ENCODE measurements at places on chromosomes 3 and 15.

- H3K36me3 ChIP-seq, result no peaks in the 10 kb centered on the region
- H3K27me3 ChIP-seq, result no peaks in the 10 kb centered on the region
- no peak overlapping the region for H3K4me3 ChIP-seq
- no peak overlapping the region for H3K27ac ChIP-seq
- DNase-seq, result no peak
Observed at GRCh38 chr15:94327356-94327936, 96.1 kb downstream of the MCTP2 start.

DNA sequence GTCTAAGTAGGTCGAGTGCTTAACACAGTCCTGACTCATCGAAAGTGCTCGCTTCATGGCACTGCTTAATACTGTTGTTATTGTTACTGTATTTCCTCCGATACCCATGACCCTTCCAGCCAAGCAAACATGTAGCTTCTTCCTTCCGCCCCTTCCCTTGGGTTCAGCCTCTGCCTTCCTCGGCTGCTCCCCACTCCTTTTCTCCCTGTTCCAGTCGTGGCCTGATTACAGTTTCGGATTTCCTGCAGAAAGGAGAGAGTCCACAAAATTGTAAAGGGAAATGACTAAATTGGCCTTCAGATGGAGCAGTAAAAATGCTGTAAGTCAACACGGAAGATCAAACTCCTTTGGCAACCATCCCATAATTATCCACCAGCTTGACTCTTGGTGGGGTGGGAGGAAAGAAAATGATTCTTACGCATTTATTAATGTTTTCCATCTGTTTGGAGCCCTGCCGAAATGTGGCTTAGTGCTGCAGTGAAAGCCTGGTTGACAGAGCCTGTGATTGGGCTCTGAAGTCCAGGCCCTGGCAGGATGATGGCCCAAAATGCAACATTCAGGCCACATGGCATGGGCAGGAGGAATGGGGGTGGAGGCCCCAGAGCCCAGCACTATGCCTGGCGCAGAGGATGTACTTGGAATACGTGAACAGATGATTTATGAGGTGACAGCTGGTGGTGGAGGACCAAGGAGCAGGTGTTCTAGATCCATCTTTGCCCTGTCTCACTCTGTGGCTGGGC, 37.6 kb downstream of the FAM3D start:
- no peaks in the 10 kb centered on the region for H3K36me3 ChIP-seq
- no peak for DNase-seq
- peaks cover 8% of the 10 kb centered on the region for H3K4me1 ChIP-seq
- no peaks in the 10 kb centered on the region for H3K27me3 ChIP-seq
- H3K4me3 ChIP-seq, result no peak overlapping the region
- no peak overlapping the region for H3K27ac ChIP-seq

DNA sequence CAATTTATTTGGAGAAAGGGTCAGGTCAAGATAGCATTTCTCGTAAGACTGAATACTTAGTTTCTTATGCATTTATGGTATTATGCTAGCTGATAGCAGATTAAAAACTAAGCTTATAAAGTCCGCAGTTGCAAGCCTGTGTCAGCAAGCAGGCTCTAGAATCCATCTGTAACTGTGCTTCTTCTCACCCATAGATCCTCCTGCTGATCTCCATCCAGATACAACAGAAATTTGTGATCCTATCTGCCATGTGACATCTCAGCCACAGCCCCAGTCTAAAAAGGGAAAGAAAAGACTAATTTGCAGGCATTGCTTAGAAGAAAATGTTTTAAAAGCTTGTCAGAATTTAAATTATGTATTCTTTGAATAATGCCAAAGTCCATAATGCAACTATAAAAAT, 265.4 kb upstream of the CCDC54 start:
- no peaks in the 10 kb centered on the region for H3K4me1 ChIP-seq
- no peak for DNase-seq
- H3K4me3 ChIP-seq, result no peak overlapping the region
- H3K36me3 ChIP-seq, result no peaks in the 10 kb centered on the region
- H3K27me3 ChIP-seq, result no peaks in the 10 kb centered on the region

DNA sequence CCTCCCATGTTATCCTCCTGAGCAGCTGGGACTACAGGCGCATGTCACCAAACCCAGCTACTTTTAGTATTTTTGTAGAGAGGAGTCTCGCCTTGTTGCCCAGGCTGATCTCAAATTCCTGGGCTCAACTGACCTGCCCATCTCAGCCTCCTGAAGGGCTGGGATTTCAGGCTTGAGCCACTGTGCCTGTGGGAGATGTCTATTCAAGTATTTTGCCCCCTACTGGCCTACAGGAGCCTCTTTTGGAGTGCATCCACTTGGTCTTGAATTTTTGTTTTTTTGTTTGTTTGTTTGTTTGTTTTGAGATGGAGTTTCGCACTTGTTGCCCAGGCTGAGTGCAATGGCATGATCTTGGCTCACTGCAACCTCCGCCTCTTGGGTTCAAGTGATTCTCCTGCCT, 3.2 kb upstream of the DHX30 start:
- no peaks in the 10 kb centered on the region for H3K27me3 ChIP-seq
- H3K4me3 ChIP-seq, result no peak overlapping the region
- H3K36me3 ChIP-seq, result no peaks in the 10 kb centered on the region
- H3K27ac ChIP-seq, result no peak overlapping the region
- peaks cover 21% of the 10 kb centered on the region for H3K4me1 ChIP-seq

GRCh38 chr3:18670759-18671158, 245.6 kb upstream of the SATB1 start:
- no peaks in the 10 kb centered on the region for H3K27me3 ChIP-seq
- no peak overlapping the region for H3K27ac ChIP-seq
- no peak overlapping the region for H3K4me3 ChIP-seq
- no peaks in the 10 kb centered on the region for H3K36me3 ChIP-seq

DNA sequence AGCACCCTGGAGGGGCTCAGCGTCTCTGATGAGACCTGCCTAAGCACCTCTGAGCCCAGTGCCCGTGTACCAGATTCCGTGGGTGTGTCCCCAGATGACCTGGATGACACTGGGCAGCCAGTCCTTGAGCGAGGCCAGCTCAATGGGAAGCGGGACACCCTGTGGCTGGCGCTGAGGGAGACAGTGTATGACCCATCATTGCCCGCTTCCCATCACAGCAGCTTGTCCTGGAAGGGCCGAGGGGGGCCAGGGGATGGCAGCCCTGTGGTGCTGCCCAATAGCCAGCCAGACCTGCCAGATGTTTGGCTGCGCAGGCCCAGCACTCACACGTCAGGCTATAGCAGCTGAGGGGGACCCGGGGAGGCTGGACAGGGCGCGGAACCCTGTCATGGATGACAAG, 12.0 kb downstream of the DISP2 start:
- H3K4me1 ChIP-seq, result no peaks in the 10 kb centered on the region
- no peaks in the 10 kb centered on the region for H3K36me3 ChIP-seq
- DNase-seq, result no peak
- no peak overlapping the region for H3K4me3 ChIP-seq
